ENCODE measurements at places on chromosomes 2 and 18.

DNA sequence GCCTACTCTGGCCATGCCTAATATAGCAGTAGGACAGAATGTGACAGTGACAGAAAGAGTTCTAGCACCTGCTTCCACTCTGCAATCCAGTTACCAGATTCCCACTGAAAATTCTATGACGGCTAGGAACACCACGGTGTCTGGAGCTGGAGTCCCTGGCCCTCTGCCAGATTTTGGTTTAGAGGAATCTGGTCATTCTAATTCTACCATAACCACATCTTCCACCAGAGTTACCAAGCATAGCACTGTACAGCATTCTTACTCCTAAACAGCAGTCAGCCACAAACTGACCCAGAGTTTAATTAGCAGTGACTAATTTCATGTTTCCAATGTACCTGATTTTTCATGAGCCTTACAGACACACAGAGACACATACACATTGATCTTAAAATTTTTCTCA lies 45.2 kb upstream of the TTR start:
- DNase-seq: no peak

DNA sequence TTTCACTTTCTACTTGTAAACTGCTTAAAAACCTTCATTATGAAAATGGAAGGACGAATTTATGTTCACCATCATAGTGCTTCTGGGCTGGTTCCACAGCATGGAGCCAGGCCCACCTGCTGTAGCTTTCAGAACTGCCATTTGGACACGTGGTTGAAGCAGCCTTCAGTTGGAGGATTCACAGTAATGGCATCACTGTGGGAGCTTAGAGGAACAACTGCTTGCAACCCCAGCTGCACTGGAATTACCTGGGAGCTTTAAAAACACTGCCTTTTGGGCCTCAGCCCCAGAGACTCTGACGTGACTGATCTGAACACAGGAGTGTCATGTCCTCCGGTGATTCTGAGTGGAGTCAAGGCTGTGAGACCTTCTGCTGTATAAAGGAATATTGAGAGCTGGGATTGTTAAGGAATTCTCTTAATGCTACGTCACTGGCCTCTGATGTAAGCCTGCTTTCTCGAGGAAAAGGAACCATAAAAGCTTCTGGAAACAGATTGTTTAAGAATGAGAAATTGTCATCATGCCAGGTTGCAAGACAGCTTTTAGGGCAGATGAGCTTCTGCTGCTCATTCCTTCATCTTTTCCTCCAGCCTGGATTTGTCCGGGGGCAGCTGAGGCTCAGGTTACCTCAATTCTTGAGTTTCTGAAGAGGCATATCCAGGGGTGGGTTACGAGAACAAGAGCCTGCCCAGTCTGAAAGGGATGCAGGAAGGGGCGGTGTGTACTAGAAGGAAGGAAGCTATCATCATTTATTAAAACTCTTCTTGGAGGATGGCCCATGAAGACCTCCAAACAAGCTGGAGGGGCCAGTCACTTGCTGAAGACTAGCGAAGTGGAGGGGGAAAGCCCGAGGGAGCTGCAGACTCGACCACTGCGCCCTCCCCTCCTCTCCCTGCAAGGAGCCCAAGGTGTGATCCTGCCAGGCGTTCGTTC lies 1.3 kb upstream of the IL1R1 start:
- no peak for DNase-seq

- no peak for DNase-seq
Observed at GRCh38 chr2:150063931-150064548, 423.4 kb downstream of the RND3 start.

DNA sequence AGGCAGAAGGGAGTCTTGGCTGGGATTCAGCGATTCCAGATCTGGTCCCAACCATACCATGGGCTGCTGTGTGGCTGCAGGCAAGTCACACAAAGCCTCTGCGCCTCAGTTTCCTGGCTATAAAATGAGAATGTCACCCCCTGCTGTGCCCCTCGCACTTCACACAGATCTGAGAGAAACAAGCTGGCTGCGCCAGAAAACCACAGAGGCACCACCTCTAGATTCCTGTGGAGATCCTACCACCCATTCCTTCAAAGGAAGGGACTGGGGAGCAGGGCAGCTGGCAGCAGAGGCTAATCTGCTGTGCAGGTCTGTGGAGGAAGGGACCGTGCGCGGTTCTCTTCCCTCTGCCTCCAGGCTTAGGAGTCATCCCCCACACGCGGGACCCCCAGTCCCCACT lies 19.8 kb downstream of the NEURL3 start:
- no peak for DNase-seq

DNA sequence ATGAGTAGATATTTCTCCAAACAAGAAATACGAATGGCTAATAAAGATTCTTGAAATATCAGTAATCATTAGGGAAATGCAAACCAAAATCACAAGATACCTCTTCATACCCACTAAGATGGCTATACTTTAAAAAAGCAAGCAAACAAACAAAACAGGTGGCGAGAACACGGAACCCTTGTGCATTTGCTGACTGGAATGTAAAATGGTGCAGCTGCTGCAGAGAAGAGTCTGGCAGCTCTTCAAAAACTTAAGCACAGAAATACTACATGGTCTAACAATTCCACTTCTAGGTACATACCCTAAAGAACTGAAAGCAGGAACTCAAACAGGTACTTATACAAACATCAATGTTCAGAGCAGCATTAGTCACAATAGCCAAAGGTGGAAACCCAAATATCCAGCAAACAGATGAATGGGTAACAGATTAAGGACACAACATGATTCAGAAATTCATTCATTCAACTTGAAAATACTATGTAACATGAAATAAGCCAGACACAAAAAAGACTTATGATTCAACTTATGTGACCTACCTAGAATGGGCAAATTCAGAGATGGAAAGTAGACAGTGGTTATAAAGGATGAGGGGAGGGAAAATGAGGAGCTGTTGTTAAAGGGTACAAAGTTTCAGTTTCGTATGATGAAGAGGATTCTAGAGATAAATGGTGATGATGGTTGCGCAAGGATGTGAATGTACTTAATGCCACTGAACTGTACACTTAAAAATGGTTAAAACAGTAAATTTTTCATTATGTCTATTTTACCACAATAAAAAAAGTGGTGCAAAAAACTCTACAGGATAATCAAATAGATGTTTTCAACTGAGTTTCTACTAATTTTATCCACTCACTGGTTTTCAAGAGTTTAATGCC lies 26.9 kb upstream of the GPR75 start:
- DNase-seq: no peak

DNA sequence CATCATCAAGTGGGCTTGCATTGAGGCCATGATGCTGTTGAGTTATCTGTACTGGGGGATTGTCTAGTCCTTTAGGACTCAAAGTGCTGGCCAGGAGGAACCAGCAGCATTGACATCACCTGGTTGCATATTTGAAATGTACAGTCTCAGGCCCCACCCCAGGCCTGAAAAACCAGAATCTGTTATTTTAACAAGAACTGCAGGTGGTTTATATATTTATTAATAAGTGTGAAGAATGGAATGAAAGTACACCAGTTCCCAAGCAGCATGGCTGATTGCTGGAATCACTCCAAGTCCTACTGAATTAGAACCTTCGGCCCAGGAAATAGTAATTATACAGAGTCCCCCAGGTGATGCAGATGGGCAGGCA lies 2.8 kb downstream of the IL1F10 start:
- DNase-seq: no peak

DNA sequence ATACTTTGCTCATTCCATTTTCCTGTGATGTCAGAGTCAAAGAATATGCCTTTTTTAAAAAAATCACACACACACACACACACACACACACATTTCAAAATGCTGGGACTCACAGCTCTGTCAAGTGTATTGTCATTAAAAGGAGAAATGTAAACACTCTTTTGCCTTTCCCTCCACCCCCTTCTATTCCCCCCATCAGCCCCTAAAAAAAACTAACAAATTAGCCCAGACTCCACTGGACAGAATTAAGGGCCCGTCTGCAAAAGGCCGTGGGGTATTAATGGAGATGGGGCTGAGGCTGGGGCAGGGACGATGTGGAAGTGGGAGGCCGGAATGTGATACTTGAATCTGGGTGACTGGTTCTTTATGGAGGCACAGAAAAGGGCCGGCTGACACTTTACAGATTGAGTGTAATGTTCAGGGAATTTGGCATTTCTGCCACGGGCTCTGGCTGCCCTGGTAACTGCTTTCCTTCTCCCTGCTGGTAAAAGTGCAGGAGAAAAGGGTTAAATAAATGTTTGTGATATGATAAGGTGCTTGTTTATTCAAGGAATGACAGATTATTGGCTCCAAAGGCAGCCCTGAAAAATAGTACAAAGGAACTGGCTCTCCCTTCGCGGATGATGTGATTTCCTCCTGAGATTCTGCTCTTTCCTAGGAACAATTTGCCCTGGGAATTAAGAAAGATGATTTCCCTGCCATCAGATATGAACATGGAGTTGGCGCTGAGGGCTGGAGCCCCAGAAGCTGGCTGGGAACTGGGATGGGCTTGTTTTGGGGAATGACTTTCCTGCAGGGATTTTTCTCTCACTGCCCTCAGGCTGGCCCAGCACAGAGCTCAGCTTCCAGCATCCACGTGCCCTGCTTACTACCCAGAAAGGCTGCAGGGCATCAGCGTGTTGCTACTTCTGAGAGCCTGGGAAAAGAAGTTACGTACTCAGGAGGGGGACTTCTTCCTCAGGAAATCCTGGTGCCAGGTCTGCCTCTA lies 52.8 kb upstream of the CTAGE1 start:
- no peak for DNase-seq

- no peak for DNase-seq
Observed at GRCh38 chr2:174673876-174674275, 76.3 kb upstream of the WIPF1 start.

- DNase-seq: no peak
Observed at GRCh38 chr18:55031979-55032378, 72.7 kb upstream of the CCDC68 start.

GRCh38 chr2:29360016-29360784 lies 245.0 kb downstream of the CLIP4 start:
- no peak for DNase-seq

GRCh38 chr2:73949802-73950201 lies 23.1 kb downstream of the DGUOK start:
- DNase-seq: no peak

DNA sequence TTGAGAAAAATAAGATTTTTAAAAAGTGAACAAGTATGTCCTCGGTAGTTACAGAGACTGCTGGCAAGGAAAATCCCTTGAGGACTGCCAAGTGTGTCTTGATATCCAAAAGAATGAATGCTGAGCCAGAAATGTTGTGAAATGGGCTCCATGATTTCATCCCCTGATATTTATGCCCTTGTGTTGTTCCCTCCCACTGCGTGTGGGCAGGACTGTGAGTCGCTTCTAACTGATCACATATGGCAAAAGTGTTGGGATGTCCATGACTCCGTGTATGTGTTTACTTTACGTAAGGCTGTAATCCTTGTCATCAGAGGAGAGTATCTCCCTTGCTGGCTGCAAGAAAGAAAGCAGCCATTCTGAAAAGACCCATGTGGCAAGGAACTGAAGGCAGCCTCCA lies 285.1 kb downstream of the SS18 start:
- DNase-seq: no peak

DNA sequence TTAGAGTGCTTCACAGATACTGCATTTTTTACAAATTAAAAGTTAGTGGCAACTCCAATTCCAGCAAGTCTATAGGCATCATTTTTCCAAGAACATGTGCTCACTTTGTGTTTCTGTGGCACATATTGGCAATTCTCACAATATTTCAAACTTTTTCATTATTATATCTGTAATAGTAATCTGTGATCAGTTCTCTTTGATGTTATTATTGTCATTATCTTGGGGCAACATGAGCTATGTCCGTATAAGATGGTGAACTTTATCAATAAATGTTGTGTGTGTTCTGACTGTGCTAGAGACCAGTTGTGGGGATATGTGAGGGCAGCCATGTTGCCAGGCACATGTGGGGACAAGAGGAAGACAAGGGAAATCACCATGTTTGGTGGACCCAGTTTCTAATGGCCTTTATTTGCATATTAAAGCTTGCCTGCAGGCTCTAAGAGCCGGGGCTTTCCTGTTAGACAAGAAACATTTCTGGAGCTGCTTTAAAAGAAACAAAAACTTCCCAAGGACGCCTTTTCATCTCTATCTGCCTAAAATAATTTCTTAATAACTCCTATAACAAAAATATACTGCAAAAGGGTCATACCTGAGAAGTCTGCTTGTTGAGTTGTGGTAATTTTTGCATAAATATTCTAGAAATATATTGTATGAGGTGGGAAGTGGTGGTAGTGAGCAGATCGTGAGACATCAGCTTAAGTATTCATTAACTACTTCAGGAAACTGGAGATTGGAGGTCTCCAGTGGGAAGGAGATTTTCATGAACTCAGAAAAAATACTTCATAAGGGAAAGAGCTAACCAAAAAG lies 37.2 kb downstream of the KYNU start:
- DNase-seq: no peak

DNA sequence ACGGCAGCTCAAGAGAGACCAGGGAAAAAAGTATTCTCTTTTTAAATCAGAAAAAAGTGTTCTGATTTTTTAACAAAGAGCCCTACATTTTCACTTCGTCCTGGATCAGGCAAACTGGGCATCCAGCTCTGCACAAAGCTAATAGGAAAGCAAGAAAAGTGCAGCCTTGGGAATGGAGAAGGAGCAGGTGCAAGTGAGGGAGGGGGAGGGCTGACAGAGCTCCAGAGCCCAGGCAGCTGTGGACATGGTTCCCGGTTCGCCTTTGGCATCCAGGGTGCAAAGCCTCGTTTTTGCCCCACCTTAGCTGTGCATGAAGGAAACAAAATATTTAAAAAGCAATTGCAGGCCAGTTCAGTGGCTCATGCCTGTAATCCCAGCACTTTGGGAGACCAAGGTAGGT lies 82.2 kb downstream of the FAM124B start:
- DNase-seq: no peak

- DNase-seq: no peak
Observed at GRCh38 chr2:109497911-109498870, 115.6 kb downstream of the SEPTIN10 start.

DNA sequence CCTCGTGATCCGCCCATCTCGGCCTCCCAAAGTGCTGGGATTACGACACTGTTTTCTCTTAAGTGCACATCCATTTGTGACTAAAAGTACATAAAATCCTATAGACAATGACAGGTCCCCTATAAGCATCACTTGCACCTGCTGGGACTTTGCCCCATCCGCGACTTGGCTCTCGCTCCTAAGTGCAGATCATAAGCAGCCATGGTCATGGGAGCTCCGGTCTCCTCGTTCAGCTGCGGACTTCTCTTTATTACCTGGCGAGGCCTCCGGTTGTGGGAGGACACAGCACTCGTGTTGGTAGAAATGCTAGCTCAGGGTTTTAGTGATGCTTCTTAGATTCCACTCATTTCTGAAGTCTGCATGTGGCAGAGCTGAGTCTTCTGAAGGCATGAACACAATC lies 92.7 kb upstream of the ST6GAL2 start:
- no peak for DNase-seq

DNA sequence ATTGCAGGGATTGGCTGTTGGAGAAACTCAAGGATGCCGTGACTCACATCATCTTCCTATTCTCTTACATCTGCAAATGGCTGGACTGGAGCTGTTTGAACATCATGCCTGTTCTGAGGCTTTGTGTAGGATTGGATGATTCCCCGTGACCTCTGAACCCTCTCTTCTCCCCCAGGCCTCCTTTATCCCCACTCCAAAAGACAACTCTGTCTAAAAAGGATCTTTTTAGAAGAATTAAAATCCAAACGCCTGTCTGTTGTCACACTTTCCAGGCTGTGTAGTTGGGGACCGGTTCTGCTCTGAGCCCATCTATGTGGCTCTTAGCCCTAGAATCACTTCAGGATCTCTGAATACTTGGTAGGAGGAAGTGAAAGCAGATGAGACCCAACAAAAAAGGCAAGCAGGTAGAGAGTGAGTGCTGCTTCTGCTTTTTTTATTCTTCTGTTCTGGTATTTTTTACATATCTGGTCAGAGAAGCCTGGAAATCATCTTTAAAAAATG lies 565 bp downstream of the SP140 start:
- DNase-seq: no peak

- no peak for DNase-seq
Observed at GRCh38 chr18:24731981-24732380, 271.5 kb downstream of the HRH4 start.
